ENCODE measurements at places on chromosomes 12 and 14.

- DNase-seq: no peak
These were observed 163.4 kb downstream of the AKAP6 start for GRCh38 chr14:32492457-32492856.

GRCh38 chr14:81062816-81063215 lies 107.4 kb downstream of the TSHR start:
- no peak for DNase-seq

- DNase-seq: no peak
These were observed 33.5 kb upstream of the EVL start for GRCh38 chr14:100031506-100032281.

- no peak for DNase-seq
These were observed 165.5 kb upstream of the DIO3 start for GRCh38 chr14:101395779-101396178.

DNA sequence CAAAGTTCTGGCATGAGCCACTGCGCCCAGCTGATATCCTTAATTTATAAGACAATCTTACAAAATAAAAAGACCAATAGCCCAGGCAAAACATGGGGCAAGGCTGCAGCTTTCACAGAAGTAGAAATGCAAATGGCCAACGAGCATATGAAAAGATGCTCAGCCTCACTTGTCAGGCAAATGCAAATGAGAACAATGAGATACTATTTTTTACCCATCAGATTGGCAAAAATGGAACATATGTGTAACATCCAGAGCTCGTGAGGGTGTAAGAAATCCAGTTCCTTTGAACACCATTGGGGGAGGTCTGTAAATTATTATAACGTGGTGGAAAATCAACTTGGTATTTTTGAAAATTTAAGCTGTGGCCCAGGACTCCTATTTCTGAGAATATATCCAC lies 14.6 kb downstream of the MAP1LC3B2 start:
- no peak for DNase-seq

GRCh38 chr14:100190126-100190525 lies 30.7 kb upstream of the DEGS2 start:
- no peak for DNase-seq

- DNase-seq: no peak
These were observed 789.4 kb upstream of the TBX3 start for GRCh38 chr12:115473257-115473956.

- DNase-seq: no peak
These were observed 29.4 kb downstream of the CORO1C start for GRCh38 chr12:108701779-108702441.

DNA sequence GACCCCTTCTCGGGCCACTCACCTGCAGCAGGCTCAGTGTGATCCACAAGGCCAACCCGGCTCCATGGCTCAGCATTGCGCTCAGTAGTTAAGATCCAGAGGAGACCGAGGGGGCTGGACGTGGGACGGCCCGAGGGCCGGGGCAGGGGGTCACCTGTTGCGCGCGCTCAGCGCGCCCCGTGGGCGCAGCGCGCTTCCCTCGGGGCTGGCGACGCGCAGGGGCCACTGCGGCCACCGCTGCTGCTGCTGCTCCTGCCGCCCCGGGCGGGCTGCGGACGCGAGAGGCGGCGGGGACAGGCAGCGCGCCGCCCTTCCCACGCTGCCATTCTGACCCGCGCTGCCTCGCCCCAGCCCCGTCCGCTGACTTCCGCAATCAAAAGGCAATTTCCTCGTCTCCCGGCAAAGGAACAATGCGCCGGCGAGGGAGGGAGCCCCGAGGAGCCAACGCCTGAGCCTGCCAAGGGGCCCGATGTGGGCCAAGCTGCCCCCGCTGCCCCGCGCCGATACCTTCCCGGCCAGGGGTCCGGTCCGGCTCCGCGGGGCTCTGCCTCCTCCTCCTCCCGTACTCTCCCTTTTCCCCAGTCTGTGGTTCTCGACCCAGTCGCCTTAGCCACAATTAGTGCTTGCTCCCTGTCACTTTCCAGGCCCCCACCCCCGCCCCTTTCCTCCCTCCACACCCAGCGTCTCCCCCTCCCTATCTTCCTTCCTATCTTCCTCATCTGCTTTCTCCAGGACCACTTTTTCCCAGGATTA lies 27.3 kb downstream of the PTPRB start:
- no peak for DNase-seq

DNA sequence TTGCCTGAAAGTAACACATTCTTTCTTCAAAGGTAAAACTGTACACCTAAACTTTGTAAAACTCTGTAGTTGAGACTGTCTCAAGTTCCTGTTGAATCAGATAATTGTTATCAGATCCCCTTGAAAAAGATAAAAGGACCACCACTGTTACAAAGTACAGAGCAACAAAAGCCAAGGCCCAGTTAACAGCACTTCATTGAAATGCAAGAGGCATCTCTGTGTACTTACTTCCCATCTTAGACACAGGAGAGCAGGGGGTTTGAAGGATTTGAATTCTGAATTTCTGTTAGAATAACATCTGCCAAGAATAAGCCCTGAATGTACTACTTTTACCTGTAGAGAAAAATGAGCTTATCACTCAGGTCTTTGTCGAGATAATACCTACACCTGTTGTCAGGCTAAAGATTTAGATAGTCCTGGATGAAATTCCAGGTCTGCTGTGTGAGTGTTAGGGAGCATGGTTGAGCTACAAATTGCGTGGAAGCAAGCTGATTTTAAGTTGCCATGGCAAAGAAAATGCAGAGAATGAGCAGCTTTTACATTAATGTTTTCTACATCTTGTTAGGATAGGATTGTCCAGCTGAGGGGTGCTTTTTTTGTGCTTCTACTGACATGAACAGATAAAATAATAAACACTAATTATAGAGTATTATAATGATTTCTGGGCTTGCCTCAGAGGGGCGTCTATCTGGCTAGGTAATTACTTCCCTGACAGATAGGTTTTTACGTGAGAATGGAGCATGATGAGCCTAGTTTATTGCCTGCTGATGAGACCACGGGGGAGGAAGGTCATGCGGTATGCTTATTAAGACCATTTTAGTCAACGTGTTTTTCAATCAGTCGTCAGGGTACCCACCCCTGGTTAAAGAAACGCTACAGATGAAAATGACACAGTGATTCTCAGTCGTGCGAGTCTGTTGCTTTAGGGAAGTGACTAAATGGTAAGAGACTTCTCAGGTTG lies 309.2 kb downstream of the PAWR start:
- DNase-seq: no peak

DNA sequence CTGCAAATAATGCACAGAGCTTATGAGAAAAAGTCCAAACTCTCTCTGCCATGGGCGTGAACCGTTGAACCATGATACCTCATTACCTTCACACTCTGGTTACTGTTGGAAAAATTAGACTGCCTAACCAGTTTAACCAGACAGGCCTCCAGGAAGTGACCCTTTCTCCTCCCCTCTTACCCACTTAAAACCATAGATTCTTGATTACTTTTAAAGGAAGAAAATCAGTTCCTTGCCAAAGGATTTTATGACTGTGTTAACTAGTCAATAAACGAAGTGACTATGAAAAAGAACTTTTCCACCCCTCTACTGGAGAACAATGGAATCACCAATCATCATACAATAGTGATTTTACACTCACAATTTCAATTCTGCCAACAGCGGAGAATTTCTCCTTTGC lies 254.0 kb upstream of the ATP2B1 start:
- no peak for DNase-seq

DNA sequence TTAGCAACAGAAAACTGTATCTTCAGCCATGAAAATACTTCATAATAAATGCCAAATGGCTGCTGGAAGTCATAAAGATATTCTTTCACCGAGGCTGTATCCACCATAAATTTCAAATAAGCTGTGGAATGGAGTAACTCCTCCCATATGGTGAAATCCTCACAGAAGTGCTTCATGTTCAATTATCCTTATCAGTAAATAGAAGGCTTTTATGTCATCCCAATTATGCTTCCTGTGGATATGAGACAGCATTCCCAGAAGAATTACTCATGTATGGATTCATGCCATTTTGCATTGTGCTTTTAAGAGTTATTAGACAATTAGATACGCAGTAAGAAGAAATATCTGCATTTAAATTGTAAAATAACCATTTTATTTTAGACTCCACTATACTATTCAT lies 99.0 kb downstream of the RTN1 start:
- DNase-seq: no peak

- no peak for DNase-seq
These were observed 8.0 kb upstream of the SLC17A8 start for GRCh38 chr12:100348657-100349454.

GRCh38 chr14:47590767-47591495 lies 84.5 kb downstream of the MDGA2 start:
- no peak for DNase-seq

DNA sequence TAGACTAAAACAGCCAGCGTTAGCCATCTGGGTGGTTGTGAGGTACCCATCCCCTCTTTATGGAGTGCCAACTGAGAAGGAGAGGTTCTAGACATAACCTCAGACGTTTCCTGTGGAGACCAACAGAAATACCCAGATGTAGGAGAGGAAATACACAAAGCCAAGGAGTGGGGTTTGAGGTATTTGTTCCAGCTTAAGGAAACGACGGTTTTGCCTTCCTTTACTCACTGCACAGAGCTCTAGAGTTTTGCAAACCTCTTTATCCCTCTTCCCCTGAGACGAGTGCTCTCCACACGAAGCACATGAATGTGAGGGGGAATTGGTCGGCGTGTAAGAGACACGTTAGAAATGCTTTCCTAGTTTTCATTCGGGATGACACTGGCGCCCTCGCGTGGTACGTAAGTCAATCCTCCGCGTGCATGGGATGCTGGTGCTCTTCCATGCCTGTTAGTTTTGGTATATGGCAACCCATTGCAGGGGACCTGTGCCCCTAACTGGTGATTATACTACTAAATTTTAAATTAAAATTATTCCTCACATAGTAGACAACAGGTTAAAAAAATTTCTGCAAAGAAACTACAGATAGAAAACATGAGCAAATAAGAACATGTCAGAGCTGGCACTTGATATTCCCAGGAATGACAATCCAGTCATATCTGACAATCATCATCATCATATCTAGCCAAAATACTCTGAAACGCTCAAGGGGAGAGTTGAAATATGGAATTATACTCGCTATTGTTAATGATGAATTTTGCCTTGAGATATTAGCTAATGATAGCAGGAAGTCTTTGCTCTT lies 121.7 kb downstream of the PPM1H start:
- no peak for DNase-seq

DNA sequence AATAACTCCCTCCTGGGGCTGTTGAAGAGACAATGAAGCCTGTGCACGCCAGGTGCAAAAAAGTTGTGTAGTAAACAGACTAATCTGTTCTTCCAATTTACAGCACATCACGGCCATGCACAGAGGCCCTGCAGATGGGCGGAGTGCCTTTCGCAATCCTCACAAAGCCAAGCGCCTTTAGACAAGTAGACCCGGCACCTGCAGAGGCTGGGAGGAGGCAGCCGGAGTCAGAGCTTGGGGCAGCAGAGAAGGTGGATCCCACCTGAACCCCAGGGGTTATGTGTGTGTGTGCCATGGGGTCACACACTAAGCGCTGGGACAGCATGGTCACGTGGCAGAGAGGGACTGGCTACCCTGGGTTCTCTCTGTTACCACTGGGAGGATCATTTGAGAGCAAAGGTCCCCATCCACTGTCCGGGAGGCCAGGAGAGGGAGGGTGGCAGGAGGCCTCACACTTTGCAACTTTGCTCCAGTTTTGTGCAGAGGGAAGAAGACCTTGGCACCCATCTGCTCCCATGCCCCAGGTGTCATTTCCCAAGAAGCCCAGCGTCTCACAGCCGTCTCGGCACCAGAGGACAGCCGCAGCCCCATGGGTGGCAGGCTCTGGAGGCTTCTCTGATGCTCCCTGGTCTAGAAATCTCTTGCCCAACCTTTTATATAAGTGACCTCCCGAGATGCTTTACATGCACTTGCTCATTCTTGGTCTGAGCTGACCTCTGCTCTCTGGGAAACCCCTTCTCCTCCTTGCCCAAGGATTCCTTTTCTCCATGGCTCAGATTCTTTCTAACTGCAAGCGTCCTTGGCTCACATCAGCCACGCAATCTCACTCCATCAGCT lies 80.0 kb upstream of the DICER1 start:
- no peak for DNase-seq

GRCh38 chr12:131452444-131452860 lies 258.4 kb upstream of the SFSWAP start:
- no peak for DNase-seq

DNA sequence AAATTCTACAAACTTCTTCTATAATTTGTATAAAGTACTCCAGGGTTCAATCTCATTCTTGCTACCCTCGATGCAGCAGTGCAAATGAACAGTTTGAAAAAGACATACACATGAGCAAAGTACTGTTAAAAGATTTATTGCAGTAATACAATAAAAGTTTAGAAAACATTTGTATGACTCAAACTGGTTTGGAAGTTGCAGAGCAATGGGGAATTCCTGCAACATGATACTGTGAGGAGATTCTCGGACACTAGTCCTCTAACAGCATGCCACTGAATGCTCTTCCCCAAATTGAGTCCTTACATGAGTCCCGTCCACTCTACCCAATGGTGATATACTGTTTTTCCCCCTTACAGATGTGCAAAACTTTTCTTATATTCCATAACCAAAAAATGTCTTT lies 45.4 kb downstream of the ATG14 start:
- DNase-seq: no peak

- DNase-seq: no peak
These were observed 5.1 kb downstream of the CDH24 start for GRCh38 chr14:23052182-23052623.

GRCh38 chr12:78863482-78864402 lies 832 bp upstream of the SYT1 start:
- DNase-seq: no peak

- DNase-seq: no peak
These were observed 120.7 kb upstream of the C14orf180 start for GRCh38 chr14:104458845-104459244.

- DNase-seq: no peak
These were observed 122.8 kb downstream of the VRK1 start for GRCh38 chr14:96920023-96920422.

DNA sequence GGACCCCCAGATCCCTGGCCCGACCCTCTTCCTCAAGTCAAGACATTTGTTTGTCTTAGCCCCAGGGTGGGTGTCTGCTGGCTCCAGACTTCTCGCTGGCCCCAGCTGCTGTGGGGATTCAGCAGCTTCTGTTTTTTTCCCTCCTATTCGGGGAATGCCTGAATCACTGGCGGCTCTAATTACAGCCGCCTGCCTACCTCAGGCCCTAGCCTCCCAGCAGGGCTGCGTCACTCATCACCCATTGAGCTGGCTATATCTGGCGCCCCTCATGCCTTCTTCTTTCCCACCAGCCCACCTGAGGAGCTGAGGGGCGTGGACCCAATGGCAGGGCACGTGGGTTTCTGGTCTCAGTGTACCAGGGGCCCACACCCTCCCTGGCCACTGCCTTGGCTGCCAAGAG lies 10.1 kb downstream of the KRT80 start:
- no peak for DNase-seq

- DNase-seq: no peak
These were observed 13.8 kb downstream of the TMED10 start for GRCh38 chr14:75162631-75163030.
